Motor neuron (in vitro differentiated cells): ENCODE measurements at places on chromosomes 3 and 15. TPM values are rescaled to one million over a fixed set of nuclear protein-coding genes. Genes with fewer than 3 reads are reported as not detected.
A peak's percentile ranks its signal among the peaks of the same experiment; 100 is the strongest.

Gene MST1R
- 0.27 and 0.94 TPM in 2 replicates for total RNA-seq

Gene CYP11A1
- 0.56 TPM in 1 of 2 replicates, not detected in the other for total RNA-seq

Gene RTP3
- total RNA-seq: not detected in 2 replicates

Gene PPP1R2
- total RNA-seq: 33.9 and 35.7 TPM in 2 replicates

Gene TPRG1
- 3.2 and 3.5 TPM in 2 replicates for total RNA-seq

Gene LARP6
- total RNA-seq: 16.6 and 22.5 TPM in 2 replicates

Gene SCG3
- 0.21 TPM in 1 of 2 replicates, not detected in the other for total RNA-seq

Gene TIMP4
- 1.9 and 2.2 TPM in 2 replicates for total RNA-seq

Gene TUSC7
- 0.50 and 1.4 TPM in 2 replicates for total RNA-seq

Gene AMIGO3
- 1.1 and 3.1 TPM in 2 replicates for total RNA-seq

Gene CYB561D2
- total RNA-seq: 19.4 and 20.5 TPM in 2 replicates

Gene PDCD7
- total RNA-seq: 17.0 and 19.3 TPM in 2 replicates

DNA sequence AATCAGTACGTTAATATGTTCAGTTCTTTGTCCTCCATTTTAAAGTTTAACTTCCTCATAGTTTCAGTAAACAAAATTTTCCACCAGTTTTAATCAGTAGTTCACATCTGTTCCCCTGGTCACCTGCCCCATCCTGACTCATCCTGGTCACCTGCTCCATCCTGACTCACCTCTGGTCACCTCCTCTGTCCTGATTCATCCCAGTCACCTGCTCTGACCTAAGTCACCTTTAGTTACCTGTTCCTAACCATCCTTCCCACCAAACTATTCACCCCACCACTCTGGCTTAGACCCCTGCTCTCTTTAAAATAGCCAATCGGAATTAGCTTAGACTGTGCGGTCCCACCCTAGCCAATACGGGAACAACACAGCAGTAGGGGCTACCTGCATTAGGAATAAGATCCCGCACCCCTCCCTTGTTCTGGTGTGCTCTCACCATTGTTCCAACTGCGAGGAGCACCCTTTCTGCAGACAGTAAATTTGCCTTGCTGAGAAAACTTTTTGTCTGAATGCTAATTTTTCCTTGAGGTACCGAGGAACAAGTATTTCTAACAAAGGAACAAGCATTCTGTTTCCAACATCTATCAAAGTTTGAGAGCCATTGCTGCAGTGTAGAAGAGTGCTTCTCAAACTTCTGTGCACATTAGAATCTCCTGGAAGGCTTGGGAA, 169.3 kb downstream of the ADAMTS17 start:
- no peak for ATAC-seq

DNA sequence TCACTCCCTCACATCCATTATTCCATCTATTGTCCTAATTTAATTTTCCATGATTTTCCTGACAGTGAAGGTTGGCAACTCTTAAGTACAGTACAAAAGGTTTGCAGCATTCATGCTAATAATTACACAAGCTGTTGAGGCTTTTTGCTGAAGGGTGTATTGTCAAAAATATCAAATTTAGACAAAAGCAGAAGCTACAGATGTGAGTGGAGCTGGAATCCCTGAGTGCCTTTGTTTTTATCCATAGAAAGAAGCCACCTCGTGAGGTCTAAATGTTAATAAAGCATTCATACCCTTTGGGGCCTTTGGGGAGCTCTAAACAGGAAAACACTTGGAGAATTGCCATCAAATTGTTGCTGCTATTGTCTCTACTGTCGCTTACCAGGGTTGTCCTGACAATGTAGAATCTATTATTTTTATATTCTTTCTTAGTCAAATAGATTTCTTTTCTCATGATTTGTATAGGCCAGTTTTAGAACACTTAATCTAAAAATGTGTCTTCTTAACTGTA, 185.8 kb upstream of the ROBO1 start:
- ATAC-seq: peak; percentile 66

GRCh38 chr3:176051766-176052165, 1145.5 kb downstream of the TBL1XR1 start:
- no peak for ATAC-seq

GRCh38 chr3:175260145-175260794, 401.1 kb downstream of the NAALADL2 start:
- ATAC-seq: no peak

- ATAC-seq: no peak
These were observed 12.2 kb downstream of the PLA2G4D start for GRCh38 chr15:42082141-42082540.

DNA sequence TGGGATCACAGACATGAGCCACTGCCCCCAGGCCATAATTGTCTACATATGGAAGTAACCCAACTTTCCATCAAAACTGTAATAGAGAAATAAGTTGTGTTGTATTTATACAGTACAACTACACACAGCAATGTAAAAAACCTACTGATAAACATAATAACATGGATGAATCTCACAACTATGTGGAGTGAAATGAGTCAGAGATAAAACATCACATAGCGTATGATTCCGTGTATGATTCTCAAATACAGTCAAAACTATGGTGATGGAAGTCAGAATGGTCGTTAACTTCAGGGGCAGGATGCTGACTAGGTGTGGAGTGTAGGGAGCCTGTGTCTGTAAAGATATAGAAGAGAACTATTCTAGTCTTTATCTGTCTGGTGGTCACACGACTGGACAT, 332.7 kb upstream of the SLCO3A1 start:
- ATAC-seq: no peak

- ATAC-seq: peak; percentile 17
These were observed 146.9 kb upstream of the SEMA6D start for GRCh38 chr15:47570451-47570850.

GRCh38 chr3:105999856-106000255, 131.0 kb upstream of the CBLB start:
- no peak for ATAC-seq

GRCh38 chr15:35141743-35142471, 56.8 kb upstream of the NANOGP8 start:
- ATAC-seq: peak; percentile 95

GRCh38 chr15:37903919-37904625, 30.4 kb upstream of the TMCO5A start:
- ATAC-seq: no peak

- no peak for ATAC-seq
These were observed 227.5 kb downstream of the CADPS start for GRCh38 chr3:62647711-62648110.

- ATAC-seq: peak; percentile 94
These were observed 33.5 kb upstream of the ACAD9 start for GRCh38 chr3:128845778-128846485.

DNA sequence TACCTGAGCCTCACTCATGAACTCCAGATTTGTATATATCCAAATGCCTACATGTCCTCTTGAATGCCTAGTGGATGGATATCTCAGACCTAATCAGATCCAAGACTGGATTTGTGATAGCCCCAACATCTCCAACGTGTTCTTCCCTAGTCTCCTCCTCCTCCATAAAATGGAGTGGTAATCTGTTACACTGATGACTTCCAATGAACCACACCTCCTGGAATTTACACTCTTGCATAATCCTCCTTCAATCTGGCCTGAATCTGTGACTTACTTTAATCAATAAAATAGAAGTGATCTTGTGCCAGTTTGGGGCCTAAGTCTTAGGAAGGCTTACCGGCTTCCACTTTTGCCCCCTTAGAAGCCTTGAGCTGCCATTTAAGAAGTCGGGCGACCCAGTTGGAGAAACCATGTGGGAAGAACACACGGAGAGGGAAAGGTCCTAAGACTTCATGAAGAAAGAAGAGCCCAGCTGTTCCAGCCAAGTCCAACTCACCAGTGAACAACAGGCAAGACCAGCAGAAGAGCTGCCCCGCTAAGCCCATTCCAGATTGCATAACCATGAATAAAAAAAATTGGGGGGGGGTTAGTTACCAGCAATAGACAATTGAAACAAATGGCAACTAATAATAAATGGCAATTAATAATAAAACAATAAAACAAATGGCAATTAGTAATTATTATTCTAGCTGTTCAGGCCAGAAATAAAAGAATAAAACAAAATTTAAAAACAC, 164.3 kb downstream of the STT3B start:
- no peak for ATAC-seq

DNA sequence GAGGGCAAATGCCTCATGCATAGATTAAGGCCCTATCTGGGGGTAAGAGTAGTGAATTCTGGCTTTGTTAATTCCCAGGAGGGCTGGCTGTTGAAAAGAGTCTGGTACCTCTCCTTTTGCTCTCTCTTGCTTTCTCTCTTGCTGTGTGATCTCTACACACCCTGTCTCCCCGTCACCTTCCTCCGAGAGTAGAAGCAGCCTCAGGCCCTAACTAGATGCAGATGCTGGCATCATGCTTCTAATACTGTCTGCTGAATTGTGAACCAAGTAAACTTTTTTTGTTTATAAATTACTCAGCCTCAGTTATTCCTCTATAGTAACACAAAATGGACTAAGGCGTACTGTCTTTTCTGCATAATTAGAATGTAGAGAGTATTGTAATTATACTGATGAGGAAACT, 908.1 kb downstream of the DIPK2A start:
- no peak for ATAC-seq

DNA sequence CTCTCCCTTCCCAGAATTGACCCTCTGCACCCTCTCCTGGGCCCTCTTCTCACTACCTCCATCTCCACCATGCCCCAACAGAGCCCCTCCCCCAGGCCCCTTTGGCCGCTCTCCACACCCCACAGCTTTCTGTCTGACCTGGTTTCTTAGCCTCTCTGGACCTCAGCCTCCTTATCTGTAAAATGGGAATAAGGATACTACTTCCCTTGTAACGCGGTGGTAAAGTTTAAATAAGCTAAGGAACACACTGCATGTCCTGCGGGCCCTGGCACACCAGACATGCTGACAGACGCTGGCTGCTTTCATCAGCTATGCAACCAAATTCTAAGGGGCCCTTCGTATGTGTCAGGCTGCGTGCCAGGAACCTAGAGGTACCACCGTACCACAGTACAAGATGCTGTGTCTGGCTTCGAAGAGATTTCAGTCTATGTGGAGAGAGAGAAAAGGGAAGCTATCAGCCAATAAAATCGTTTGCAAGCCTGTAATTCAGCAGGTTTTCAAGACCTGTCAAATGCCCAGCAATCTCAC, 777 bp upstream of the SLC51A start:
- no peak for ATAC-seq

DNA sequence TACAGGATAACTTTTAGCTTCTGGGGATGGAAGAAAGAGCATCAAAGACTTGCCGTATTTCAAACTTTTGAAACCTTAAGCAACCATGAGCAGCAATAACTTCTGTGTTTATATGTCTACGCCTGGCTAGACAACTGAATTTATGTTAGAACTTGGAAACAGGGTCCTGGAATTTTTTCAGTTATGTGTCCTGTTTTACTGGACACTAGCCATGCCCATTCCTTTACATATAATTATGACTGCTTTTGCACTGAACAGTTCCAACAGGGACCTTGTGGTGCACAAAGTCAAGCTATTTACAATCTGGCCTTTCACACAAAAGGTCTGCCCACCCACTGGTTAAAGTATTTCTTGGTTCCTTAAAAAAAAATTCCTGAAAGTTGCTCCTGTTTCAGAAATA, 37.1 kb downstream of the TJP1 start:
- no peak for ATAC-seq

- ATAC-seq: no peak
These were observed 16.0 kb downstream of the NR2F2 start for GRCh38 chr15:96346409-96346970.

- no peak for ATAC-seq
These were observed 1.1 kb downstream of the MYEF2 start for GRCh38 chr15:48176957-48177356.

DNA sequence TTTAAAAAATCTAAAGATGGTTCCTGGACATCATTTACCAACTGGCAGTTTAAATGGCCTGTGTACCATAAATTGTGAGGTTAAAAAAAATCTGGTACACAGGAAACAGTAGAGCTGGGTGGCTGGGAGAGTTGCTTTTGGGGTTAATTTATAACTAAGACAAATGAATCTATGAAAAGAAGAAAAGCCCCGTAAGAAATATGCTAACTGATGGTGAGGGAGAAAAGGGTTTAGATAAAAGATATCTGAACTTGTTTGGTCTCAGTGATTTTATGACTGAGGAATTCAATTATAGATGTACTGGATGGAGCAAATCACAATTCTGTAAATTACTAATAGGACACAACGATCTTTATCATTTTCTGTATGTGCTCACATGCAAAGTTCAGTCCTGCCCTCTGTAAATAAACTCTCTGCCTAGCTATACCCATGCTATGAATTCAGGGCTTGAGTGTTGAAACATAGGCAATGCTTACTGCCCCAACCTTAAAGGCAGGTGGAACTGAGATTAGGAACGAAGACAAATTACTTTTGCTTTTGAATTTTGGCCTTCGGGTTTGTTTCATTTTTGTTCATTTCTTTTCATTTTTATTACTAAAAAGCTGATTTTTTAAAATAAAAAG, 28.0 kb downstream of the PPARG start:
- no peak for ATAC-seq

- ATAC-seq: no peak
These were observed 54.9 kb downstream of the DCUN1D1 start for GRCh38 chr3:182925330-182925943.

DNA sequence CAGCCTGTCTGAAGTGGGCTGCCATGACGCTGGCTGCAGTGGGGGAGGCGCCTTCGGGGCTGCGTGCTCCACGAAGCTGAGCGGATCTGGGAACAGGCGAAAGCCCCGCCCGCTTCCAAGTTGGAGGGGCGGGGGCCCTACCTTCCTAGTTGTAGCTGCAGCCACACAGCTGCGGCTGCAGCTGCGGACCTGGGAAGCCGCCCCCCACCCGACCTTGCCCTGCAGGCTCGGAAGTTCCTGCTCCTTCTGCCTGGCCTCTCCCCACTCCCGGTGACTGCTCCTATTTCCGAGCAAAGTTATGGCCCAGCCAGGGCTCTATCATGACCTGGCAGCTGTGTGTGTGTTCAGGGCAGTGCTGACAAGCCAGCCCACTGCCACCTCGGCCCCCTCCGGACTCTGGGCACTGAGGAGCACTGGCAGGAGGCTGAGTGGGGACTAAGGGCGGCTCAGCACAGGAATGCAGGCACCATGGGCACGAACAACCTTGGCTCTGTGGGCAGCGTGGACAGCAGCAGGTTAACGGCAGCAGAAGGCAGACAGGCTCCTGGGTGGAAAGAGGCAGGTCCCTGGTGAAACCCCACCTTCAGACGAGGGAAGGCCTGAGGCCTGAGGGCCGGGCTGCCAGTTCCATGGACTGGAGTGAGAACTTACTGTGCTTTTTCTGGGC, 352.4 kb upstream of the TMCO5A start:
- no peak for ATAC-seq

DNA sequence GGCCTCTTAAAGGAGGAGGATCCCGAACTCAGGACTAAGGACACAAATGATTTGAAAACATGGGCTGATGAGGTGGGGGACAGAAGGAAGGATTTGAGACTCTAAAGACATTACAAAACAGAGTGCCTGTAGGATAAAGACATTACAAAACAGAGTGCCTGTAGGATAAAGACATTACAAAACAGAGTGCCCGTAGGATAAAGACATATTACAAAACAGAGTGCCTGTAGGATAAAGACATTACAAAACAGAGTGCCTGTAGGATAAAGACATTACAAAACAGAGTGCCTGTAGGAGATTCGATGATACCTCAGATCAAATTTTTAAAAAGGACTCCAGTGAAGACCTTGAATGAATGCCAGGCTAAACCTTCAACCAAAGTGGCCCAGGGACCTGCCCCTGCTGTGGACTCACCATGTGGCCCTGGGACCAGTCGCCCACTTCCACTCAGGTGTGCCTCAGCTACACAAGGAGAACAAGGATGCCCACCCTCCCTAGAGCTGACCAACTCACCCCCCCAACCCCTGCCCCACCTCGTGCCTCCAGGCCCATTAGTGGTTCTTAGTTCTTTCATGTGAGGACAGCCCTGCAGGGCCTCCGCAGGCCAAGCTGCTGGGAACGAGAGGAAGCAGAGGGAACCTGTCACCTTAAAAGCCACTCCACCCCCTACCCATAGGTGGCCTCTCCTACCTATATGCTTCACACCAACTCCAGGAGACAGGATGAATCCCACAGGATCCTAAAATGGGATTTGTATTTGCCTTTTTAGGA, 59.8 kb downstream of the SH3BP5 start:
- ATAC-seq: no peak

GRCh38 chr3:150729682-150730360, 26.1 kb upstream of the ERICH6 start:
- ATAC-seq: no peak
